ENCODE measurements at places on chromosomes 4 and X.

DNA sequence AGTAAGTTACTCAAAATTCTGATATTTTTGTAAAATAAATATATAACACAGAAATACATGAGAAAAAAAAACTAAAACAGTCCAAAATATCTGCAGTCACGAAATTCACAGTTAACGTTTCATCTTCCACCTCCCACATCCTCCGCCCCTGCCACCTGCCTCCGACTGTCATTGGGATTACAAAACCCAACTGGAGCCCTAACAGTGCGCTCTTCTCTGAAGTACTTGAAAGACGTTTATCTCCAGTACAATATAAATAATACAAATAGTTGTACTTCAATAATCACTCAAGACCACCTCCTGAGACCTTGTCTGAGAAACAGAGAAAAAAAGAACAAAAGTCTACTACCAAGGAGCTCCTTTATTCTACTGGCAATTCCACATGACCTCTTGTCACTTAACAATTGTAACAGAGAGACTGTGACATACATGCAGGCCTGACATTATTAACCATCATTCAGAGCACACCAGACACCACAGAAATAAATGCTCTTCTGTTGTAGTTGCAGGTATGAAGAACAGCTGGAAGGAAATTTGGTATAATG, 280.6 kb downstream of the PPP3CA start:
- DNase-seq: peak; percentile 4

DNA sequence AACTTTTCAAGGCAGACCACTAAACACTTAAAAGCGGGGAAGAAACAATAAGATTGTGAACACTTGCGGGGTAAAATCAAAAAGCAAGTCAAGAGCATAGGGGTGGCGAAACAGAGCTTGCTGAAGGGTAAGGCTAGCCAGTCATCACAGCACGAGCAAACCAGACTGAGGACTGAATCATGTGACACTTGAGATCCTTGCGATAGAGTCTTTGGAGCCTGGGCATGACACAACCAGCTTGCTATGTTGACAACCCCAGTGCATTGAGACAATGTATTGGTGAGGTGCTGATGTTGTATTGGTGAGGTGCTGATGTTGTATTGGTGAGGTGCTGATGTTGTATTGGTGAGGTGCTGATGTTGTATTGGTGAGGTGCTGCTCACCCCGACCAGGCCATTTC, 72.3 kb downstream of the SLIT2 start:
- no peak for DNase-seq

GRCh38 chr4:20528508-20528907, 171.8 kb upstream of the PACRGL start:
- DNase-seq: no peak

DNA sequence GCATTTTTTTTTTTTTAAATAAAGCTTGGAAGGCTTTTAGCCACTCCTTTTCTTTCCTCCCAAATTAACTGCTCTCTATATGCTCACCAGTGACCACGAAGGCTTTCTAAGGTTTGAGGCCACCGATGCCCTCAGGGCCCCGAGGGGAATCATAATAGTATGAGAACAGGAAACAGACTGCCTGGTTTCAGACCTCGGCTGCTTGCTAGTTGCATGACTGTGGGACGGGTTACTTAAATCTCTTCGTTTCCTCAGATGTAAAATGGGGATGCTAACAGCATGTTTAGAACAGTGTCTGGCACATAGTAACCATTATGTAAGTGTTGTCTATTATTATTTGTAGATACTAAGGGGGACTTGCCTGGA, 3.6 kb downstream of the LINC00632 start:
- no peak for DNase-seq

DNA sequence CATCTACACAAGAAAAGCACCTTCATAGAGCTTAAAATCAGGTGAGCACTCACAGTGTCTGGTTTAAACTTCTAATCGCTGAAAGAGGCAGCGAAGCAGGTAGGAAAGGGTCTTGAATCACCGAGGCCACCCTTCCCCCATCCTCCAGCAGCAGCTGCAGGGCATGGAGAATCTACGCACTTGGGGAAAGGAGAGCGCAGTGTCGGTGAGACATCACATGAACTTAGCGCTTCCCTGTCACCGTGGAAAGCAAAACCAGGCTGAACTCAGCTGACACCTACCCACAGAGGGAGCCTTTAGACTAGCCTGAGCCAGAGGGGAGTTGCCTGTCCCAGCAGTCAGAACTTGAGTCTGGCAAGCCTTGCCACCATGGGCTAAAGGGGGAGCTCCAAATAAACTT, 197.2 kb upstream of the ZFP42 start:
- DNase-seq: no peak

DNA sequence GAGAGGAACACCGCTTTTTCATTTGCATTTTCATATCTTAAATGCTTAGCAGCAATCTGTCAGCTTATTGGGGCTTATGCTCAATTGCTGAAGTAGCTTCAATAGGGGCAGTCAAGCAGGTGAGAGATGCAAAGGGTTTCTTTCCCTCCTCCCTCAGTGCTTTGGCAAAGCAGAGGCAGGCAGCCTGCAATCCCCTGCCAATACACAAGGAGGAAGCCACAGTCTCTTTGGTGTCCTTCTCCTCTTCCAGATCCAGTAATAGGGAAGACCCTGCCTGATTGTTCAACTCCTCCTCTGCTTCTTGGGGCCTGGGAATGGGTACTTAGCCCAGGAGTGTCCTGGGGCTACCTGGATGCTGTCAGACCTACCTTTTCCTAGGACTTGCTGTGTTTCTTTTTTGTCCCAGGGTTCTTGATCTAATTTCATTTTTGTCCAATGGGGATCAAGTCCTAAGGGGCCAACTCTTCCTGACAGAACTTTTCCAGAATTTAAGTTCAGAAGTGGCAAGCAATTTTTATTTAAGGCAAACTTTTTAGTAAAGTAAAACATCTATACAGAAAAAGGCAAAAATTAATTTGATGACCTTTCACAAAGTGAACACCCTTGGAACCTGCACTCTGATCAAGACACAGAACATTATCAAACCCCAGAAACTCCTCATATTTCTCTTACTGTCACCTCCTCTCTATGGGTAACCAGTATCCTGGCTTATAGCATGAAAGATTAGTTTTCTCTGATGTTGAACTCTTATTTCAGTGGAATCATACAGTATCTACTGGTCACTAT, 260.3 kb downstream of the PPP3CA start:
- DNase-seq: no peak

DNA sequence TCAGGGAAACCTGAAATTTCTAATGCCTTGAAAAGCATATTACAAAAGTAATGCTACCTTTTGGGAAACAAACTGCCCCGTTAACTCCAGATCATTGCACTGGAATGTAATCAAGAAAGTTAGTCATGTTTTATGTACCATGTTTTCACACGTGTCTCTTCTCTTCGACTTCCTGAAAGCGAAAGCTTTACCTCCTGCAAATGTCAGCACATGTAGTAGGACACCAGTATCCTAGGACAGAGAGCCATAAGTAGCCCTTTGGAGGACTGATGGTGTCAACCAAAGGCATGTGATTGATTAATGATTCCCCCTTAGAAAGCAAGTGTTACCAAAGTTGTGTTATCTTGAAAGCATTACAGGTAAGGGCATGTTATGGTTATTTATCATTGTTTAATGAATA, 8.8 kb upstream of the MND1 start:
- DNase-seq: no peak

DNA sequence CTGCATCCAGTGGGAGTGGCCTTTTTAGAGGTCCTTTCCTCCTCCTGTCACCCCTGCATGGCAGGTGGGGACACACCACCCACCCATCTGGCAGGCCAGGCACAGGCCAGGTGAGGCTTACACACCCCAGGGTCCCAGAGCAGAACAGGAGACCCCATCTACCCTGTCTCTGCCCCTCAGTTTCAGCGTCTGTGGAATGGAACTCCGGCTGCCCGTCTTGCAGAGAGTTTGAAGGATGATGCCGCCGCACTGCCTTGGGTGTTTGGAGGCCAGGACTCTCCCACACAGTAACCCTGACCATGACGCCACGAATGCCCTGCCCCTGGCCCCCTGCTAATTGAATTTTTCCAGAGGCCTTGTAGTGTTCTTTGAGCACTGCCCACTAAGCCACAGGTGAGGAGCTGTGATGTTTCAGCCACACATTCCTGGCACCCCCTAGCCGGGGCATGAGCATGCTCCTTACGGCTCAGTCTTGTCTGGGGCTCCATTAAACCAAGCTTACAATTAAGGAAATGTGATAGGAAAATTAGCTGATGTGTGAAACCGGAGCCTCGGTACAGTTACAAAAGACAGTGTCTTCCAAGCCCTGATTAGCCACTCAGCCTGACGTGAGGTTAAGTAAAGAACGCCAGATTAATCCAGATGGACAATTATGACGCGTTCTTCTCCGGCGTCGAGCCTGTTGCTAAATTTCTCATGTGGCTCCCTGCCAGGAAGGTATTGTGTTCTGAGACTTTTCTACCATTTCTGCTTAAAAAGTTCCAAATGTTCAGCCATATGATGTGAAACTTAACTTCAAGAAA, 39.3 kb downstream of the HMX1 start:
- no peak for DNase-seq

DNA sequence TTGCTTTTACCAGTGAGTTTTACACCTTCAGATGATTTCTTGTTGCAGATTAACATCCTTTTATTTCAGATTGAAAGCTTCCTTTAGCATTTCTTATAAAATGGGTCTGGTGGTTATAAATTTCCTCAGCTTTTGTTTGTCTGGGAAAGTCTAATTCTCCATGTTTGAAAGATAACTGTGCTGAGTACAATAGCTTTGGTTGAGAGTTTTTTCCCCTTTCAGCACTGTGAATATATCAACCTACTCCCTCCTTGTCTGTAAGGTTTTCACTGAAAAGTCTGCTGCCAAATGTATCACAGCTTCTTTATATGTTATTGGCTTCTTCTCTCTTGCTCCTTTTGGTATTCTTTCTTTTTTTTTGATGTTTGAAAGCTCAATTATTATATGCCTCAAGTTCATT, 53.5 kb upstream of the ACTRT1 start:
- DNase-seq: no peak

DNA sequence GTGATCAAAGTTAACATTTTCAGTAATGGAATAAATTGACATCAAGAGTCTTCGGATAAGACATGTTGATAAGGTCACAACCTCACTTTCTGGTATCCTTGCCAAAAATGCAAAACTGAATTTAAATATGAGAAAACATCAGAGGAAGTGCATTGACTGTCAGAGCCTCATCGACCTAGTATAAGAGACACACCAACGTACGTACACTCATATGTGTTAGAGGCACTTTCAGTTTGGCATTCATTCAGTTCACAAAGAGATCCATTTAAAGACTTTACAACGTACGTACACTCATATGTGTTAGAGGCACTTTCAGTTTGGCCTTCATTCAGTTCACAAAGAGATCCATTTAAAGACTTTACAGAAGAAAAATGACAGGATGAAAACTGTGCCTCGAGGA, 280.3 kb downstream of the INPP4B start:
- no peak for DNase-seq

- no peak for DNase-seq
Observed at GRCh38 chr4:54568184-54568583, 89.6 kb upstream of the KIT start.

GRCh38 chr4:87500092-87500462, 29.1 kb downstream of the SPARCL1 start:
- no peak for DNase-seq

- no peak for DNase-seq
Observed at GRCh38 chr4:958314-958665, 15.1 kb downstream of the DGKQ start.

DNA sequence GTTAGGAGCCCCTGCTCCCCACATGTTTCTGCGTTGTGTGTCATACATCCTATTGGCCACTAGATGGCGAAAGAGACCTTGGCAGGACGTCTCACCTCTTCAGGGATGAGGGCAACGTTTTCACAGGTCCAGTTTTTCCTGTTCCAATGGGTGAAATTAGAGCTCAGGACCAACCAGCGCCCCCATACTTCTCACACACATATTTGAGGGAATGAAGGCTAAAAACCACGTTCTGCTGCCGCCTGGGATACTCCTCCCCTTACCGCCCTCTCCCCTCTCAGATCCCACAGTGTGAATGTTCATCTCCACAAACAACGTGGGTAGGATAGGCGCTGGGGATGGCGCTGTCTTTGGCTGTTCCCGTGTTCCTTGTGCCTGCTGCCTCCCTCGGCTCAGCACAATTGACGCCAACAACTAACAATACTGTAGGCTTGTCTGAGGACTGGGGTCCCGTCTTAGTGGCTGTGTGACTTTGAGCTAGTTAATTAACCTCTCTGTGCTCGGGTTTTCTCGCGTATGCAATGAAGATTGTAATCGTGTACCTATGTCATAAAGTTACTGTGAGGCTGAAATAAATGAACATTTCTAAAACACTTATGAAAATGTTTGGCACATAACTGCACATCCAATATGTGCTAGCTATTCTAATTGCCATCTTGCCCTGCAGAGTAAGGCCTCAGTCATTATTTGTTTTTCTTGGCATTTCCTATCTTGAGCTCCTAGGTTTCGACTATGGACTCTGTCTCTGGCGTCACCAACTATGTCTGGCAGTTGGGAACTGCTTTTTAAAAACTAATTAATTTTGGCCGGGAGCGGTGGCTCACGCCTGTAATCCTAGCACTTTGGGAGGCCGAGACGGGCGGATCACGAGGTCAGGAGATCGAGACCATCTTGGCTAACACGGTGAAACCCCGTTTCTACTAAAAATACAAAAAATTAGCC, 181.3 kb upstream of the STK26 start:
- no peak for DNase-seq

DNA sequence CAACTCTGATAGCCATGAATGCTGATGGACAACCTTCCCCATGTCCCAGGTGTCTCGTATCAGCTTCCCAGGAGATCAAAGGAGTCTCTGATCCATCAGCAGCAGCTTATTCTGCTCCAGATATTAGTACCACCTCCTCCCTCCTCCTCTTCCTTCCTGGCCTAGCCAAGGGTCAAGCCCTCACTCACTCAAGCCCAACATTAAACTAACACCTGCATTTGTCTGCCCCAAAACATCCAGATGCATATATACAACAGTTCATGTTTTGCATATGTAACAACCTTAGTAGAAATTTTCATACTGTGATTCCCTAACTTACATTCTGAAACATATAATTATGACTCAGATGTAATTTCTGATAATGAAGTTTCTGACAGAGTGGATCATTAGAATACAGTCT, 29.9 kb downstream of the BCLAF3 start:
- DNase-seq: no peak

Data from caudate nucleus (tissue), 63 donors.